ENCODE measurements at places on chromosomes 2 and 18.

DNA sequence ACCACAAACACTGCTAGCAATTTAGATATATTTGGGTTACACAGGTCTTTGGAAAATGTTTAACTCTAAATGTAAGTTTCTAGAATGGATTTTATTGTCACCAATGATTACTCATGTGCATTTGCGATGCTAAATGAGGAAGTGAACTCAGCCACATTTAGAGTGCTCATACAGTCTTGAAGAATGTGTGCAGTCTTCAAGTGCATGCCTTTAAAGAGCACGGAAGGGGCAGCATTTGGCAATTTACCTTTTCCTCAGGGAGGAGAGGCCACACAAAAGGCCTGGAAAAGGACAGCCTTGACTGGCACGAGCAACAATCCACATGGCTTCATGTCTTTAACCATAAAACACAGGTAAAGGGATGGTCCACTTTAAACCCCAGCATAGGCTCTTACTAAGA lies 78.5 kb upstream of the STK17B start:
- H3K36me3 ChIP-seq = no peaks in the 10 kb centered on the region
- peak overlapping the region; percentile 82 for H3K27ac ChIP-seq
- H3K4me1 ChIP-seq = peaks cover 64% of the 10 kb centered on the region

DNA sequence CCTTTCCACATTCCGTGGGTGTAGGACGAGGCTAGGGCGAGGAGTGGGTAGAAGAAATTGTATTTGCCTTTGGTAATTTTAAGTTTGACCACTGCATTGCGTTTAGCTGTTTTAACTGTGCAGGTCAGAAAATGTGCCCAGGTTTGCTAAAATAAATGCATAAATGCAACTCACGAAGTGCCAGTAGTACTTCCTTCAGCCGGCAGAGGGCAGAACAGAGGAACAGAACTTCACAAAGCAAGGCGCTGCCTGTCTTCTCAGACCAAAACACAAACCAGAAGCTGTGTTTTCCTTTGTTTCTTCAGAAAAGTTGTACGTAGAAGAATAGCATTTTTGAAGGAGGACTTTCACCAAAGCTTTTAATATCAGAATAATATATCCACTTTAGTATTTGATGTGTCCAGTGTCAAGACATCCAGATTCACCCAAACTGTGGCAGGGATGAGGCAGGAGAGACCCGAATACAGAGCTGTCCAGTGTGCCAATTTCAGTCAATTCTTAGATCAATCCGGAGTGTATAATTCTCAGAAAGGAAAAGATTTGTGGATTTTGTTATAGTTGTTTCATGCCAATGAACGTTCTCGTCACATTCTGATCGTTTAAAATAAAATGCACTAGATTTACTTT lies 348.6 kb downstream of the DLGAP1 start:
- H3K4me3 ChIP-seq = no peak overlapping the region
- H3K4me1 ChIP-seq = no peaks in the 10 kb centered on the region
- H3K36me3 ChIP-seq = no peaks in the 10 kb centered on the region
- no peak overlapping the region for H3K27ac ChIP-seq
- no peaks in the 10 kb centered on the region for H3K27me3 ChIP-seq

GRCh38 chr2:67108231-67108630 lies 288.9 kb upstream of the ETAA1 start:
- H3K4me3 ChIP-seq = no peak overlapping the region
- peaks cover 7% of the 10 kb centered on the region for H3K27me3 ChIP-seq
- no peak for ATAC-seq
- no peaks in the 10 kb centered on the region for H3K4me1 ChIP-seq
- no peaks in the 10 kb centered on the region for H3K36me3 ChIP-seq

DNA sequence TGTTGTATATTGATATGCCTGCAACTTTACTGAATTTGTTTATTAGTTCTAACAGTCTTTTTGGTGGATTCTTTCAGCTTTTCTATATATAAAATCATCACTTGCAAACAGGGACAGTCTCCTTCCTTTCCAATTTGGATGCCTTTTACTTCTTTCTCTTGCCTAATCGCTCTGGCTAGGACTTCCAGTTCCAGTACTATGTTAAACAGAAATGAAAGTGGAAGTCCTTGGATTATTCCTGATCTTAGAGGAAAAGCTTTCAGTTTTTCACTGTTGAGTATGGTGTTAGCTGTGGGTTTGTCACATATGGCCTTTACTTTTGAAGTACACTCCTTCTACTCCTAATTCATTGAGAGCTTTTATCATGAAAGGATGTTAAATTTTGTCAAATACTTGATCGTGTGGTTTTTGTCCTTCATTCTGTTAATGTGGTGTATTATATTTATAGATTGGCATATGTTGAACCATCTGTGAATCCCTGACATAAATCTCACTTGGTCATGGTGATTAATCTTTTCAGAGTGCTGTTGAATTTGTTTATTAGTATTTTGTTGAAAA lies 52.9 kb downstream of the REL start:
- no peak overlapping the region for H3K4me3 ChIP-seq
- peak overlapping the region; percentile 11 for H3K27ac ChIP-seq
- no peak for ATAC-seq
- peaks cover 58% of the 10 kb centered on the region for H3K4me1 ChIP-seq
- H3K27me3 ChIP-seq = no peaks in the 10 kb centered on the region

- no peak overlapping the region for H3K4me3 ChIP-seq
- ATAC-seq = no peak
- H3K27ac ChIP-seq = no peak overlapping the region
- H3K36me3 ChIP-seq = no peaks in the 10 kb centered on the region
- peaks cover 10% of the 10 kb centered on the region for H3K4me1 ChIP-seq
Measured at GRCh38 chr18:57059366-57059765, 87.5 kb upstream of the BOD1L2 start.

- no peaks in the 10 kb centered on the region for H3K36me3 ChIP-seq
- peaks cover 24% of the 10 kb centered on the region for H3K4me1 ChIP-seq
- H3K27me3 ChIP-seq = no peaks in the 10 kb centered on the region
Measured at GRCh38 chr18:48994044-48994651, 43.4 kb upstream of the SMAD7 start.

DNA sequence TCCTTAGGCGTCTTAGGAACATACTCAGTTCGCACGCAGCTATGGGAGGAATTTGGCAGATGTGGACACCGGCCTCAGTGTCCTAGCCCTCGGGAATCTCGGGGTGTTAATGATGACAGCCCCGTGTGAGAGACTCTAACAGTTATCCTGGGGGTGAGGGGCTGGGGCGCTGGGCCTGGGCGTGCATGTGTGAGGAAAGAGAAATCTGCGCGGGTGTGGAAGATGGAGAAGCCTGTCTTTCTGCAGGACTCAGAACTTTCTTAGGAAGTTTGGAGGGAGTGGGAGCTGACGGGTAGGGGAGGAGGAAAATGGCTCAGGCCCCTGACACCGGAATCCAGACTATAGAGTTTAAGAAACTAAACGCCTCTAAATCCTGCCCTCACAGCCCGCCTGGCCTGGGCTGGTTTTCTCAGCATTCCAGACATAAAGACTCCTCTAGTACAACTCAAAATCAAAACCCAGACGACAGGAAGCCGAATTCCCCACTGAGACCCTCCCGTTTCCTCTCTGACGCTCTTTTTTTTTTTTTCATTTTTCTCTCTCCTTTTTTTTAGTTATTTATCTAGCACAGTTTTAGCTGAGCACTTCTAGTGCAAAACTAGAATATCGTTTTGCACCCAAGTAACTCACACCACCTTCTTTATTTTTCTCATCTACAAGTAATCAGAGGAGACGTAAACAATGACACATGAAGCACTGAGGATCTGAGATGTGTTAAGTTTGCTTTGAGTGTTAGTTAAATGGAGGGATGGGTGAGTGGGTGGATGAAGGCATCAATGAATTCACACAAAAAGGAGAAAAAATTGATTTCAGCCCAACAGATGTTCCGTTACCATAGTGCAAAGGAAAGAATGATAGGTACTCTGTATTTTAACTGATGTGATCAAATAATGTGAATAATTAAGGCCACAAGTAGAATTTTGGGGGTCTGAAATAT lies 1.2 kb upstream of the HAAO start:
- ATAC-seq = no peak
- no peaks in the 10 kb centered on the region for H3K27me3 ChIP-seq
- H3K27ac ChIP-seq = peak overlapping the region; percentile 94

DNA sequence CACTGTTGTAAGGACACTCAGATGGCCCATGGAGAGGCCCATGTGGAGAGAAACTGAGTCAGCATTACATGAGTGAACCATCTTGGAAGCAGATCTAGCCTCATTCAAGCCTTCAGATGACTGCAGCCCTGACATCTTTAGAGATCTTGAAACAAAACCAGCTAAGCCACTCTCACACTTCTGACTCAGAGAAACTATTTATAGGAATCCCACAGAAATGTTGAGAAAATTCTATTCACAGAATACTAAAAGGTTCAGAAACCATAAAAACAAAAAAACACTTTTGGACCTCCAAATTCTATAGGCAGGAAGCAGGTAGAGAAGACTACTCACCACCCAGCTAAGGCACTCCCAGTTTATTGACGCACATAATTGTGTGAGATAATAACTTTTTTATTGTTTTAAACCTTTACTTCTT lies 8.7 kb downstream of the TMEM169 start:
- ATAC-seq = no peak
- no peaks in the 10 kb centered on the region for H3K36me3 ChIP-seq
- H3K4me3 ChIP-seq = no peak overlapping the region
- H3K4me1 ChIP-seq = no peaks in the 10 kb centered on the region
- no peaks in the 10 kb centered on the region for H3K27me3 ChIP-seq

DNA sequence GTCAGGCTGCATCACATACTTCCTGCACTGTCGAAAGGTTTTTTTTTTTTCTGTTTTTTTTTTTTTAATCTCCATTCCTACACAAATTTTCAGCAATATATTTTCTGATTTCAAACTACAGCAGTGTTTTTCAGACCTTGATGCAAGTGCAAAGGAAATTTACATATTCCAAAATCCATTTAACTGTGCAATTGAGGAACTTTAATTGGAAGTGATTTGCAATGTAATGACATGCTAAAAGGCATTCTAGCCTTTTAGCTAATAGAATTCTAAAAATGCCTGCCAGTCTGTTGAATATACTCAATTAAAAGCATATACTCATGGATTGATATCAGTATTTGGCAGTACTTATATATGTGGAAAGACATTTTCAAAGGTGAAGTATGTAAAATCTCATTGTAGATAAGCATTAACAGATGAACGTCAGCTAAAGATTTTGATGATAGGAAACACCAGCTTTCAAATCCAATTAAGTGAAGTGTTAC lies 210.5 kb downstream of the OTX1 start:
- peaks cover 8% of the 10 kb centered on the region for H3K36me3 ChIP-seq
- no peak overlapping the region for H3K4me3 ChIP-seq
- H3K27me3 ChIP-seq = no peaks in the 10 kb centered on the region
- no peak overlapping the region for H3K27ac ChIP-seq

DNA sequence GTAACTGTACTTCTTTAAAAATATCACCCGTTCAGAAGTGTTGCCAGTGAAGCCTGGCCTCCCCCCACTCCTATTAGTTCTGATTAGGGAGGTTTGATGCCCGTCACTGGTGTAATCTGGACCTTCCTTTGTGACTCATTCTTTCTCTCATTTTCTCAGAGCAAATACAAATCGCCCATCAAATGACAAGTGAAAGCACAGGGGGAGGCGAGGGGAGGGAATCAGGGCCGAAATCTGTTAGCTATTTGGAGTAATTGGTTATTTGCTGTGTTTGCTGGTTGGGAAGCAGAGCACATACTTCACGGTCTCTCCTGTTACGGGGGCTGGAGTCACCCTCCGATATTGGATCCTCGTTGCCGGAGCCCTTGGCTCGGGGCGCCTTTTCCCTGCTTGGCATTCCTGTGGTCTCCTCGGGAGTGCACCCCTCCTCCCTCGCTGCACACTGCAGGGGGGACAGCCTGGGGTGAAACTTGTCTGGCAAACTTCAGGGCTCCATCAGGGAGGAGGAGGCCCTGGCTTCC lies 178.1 kb downstream of the DYSF start:
- H3K27ac ChIP-seq = no peak overlapping the region
- H3K4me1 ChIP-seq = no peaks in the 10 kb centered on the region
- H3K36me3 ChIP-seq = no peaks in the 10 kb centered on the region

GRCh38 chr2:170771421-170771937 lies 1.3 kb downstream of the ERICH2 start:
- no peak for ATAC-seq
- H3K4me3 ChIP-seq = peak overlapping the region; percentile 79
- no peaks in the 10 kb centered on the region for H3K36me3 ChIP-seq

DNA sequence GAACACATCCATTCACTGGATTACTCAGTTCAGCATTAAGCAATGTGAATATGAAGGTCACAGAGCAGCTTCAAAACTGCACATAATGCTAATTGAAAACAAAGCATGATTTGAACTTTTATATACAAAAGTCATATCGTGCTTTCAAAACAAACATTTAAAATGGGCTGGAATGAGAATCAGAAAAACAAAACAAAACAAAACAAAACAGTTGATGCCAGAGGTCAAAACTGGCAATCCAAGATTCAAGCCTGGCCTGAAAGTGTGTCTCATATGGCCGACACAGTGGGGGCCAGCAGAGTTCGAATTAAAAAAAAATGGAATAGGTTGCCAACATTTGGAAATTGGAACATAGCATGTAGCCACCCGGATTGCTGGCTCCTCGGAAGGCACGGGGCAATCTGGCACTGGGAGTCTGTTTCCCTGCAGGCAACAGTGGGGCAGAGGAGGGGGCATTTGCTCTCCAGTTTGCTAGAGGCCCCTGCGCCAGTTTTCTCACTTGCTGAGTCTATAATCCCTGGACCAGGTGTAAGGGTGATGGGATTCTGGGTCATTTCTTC lies 294.4 kb downstream of the ZNF521 start:
- no peak overlapping the region for H3K4me3 ChIP-seq
- H3K4me1 ChIP-seq = no peaks in the 10 kb centered on the region
- no peak overlapping the region for H3K27ac ChIP-seq
- ATAC-seq = no peak
- H3K27me3 ChIP-seq = no peaks in the 10 kb centered on the region

DNA sequence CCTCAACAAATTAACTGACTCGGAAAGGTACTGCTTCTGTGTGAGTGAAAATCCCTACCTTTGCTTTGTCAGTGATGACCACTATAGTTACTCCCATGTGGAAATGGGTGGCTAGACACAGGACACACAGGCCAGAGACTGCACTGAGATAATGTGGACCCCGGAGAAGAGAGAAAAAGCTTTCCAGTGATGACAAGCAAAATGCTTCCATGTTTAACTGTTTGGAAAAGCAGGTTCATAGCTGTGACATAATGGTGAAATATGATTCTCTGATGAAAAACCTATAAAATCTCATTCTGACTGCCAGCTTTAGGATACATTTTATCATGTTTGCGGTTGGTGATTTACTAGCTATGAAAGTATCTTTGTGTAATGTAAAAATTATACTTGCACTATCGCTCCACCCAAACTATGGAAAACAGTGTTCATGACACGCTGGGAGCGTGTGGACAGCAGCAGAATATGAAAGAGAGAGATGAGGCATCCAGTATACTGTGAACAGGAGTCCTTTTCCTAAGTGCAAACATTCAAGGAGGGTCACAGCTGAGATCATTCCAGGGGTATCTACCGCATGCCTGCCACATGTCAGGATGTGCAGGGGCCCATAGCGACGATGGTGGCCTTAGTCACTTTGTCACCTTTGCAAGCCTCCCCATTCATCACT lies 782.7 kb upstream of the SOX11 start:
- H3K36me3 ChIP-seq = no peaks in the 10 kb centered on the region
- ATAC-seq = no peak
- no peaks in the 10 kb centered on the region for H3K4me1 ChIP-seq
- no peaks in the 10 kb centered on the region for H3K27me3 ChIP-seq
- no peak overlapping the region for H3K27ac ChIP-seq

- peaks cover 13% of the 10 kb centered on the region for H3K4me1 ChIP-seq
- no peak overlapping the region for H3K27ac ChIP-seq
- H3K4me3 ChIP-seq = no peak overlapping the region
- peaks cover 62% of the 10 kb centered on the region for H3K27me3 ChIP-seq
- no peaks in the 10 kb centered on the region for H3K36me3 ChIP-seq
Measured at GRCh38 chr18:78975699-78976335, 3.8 kb upstream of the SALL3 start.
